IMR-90 (cell line): ENCODE measurements at places on chromosomes 3 and 15. TPM values are rescaled to one million over a fixed set of nuclear protein-coding genes. Genes with fewer than 3 reads are reported as not detected.

SHF gene
- 1.8 and 2.2 TPM in 2 replicates for total RNA-seq

ZNF80 gene
- total RNA-seq: not detected in 2 replicates

PDZRN3 gene
- total RNA-seq: 17.0 and 17.8 TPM in 2 replicates

SNX4 gene
- 25.6 and 42.2 TPM in 2 replicates for total RNA-seq

DNA sequence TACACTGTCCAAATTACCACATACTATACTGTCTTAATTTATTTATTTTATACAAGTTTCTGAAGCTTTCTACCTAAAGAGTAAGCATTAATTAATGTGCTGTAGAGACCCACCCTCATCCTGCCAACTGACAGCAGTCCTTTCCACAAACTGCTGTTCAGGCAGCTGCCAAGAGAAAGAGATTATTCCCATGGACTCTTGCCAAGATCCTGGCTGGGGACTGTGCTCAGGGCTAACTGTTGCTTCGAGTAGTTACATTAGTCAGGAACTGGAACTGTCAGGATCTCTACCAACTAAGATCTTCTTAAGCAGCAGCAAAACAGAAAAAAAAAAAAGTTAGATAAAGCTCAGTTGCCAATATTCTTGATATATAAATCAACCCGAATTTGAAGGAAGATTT is 398.8 kb downstream of the MECOM start:
- DNase-seq: peak; percentile 44

GRCh38 chr15:85172846-85173490 is 191.3 kb downstream of the PDE8A start:
- no peak for DNase-seq

DNA sequence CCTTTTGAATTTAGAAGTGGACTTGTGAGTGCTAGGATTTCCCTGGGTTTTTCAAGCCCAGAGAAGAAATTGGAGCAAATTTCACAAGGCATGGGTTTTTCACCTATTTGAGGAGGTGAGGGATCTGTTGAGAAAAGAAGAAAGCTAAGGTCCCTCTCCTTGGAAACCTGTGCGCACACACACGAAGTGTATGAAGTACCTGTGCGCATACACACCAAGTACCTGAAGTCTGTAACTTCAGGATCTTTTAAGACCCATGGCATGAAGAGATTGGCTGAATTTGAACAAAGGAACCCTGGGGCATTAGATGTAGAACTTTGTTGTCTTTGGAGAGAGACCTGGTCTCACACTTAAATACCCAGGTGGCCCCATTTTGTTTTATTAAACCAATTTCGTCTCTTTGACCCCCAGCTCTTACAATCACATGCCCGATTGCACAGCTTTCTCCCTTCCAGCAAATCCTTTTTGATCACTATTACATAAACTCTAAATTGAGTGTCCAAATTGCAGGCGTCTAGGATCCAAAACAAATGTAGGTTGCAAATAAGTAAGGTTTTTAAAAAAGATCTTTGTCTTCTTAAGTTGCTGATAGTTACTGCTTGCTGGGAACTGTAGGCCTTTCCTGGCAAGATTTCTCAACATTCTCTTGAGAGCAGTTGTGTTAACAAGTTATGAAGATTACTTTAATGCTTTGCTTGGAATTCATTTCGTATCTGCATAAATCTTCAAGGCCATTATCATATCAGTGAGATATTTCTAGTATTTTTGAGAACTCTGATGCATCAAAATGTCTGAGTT is 64.3 kb downstream of the CMTM8 start:
- no peak for DNase-seq

GRCh38 chr3:157423337-157423736 is 13.3 kb upstream of the PTX3 start:
- peak; percentile 51 for DNase-seq

- no peak for DNase-seq
These were observed 26.0 kb downstream of the MUC20 start for GRCh38 chr3:195746751-195747150.

- no peak for DNase-seq
These were observed 18.4 kb upstream of the OCA2 start for GRCh38 chr15:28117432-28117990.

DNA sequence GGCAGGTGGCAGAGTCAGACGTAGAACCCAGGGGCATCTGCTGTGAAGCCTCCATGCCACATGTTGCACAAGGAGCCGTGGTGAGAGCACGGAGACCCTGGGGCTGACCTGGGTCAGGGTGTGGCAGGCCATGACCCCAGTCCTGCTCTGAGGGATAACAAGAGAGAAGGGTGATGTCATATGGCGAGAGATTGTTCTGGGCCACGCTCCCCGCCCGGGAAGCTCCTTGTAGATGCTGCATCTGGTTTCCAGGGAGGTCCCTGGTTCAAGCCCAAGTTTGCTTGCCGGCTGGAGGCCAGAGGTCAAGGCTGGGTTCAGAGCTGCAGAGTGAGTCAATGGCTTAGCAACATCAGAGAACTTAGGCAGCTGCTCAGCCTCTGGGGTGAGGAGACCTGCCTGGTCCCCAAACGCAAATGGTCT is 17.3 kb downstream of the FGD5 start:
- no peak for DNase-seq

GRCh38 chr15:56982987-56983386 is 64.5 kb downstream of the TCF12 start:
- no peak for DNase-seq

GRCh38 chr15:66590435-66590834 is 24.6 kb upstream of the LCTL start:
- no peak for DNase-seq

DNA sequence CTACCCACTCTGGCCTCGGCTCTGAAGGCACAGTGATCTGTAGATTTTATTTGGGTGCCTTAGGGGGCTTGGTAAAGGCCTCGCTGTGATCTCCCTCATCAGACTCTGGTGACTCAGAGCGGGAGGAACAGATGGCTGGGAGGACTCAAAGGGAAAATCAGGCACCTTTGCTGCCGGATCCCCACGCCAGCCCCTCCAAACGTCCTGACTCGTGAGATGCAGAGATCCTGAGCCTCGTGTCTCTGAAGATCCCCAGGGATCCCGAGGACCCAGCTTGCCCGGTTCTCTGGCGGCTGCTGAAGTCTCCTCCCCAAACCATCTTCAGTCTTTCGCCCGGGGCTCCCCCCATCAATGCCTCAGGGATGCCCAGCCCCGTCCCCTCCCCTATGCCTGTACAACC is 32.8 kb downstream of the MUC20 start:
- no peak for DNase-seq

DNA sequence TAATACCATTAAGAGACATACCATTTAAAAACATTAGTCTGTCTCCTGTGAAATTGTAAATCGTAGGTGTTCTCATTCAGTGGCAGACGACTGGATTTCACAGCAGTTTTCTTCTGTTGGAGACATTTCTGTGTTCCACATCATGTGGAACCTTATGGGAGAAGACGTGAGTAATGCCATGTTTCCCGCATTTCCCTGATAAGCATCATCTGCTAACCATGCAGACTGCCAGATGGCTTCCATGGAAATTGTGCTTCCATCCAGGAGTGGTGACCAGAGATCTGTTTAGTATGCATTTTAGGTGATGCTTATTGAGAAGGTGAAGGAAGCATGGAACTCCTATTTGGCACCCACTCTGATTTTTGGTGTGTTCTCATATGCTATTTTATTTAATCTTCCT is 28.4 kb upstream of the ST3GAL6 start:
- no peak for DNase-seq

DNA sequence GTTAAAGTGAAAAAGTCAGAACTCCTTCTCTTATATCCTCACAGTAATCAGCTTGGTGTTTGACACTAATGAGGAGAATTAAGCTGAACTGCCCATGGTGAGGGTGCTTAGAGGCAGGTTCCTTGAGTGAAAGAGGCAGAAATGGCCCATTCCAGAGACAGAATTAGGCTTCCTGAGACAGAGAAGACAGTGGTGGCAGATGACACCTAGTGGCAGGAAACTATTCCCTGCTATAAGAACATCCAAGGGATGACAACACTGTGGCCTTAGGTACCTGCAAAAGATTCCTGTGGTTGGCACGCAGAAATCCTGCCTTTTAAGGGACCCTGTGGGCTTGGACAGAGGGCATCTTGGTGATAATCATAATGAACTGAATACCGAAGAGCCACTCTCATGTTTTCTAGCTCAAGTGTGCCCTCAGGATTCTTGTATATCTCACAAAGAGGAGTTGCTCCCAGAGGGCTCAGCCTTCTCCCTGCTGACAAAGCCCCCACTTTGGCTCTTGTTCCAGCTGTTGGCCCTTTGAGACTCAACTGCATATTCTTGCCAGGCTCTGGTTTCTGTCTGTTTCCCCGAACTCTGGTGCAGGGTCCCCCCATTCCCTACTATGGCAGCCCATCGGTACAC is 56.0 kb downstream of the KBTBD12 start:
- DNase-seq: peak; percentile 60

- DNase-seq: no peak
These were observed 31.3 kb upstream of the ATP8B4 start for GRCh38 chr15:50150349-50150748.
